NCI-H1092 (cell line): ENCODE measurements at places on chromosomes 1 and 21.

DNA sequence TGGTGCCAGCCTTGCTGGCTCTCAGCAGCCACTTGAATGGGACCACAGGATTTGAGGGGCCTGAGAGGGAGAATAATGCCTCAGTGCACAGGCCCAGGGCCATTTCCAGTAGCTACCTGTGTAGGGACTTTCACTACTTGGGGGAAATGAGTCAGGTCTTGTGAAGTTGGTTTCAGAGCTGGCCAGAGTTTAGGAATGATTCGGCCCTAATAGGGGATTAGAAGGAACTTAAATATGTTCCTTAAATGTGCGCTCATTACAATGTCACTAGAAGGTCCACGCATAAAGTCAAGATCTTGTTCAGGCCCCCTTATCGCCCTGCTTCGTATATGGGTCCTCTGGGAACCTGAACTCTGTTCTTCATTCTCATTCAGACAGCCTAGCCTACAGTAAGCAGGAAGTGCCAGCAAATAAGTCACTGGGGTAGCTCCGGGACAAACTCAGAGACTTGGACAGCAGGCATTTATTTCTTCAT, 5.6 kb upstream of the AKR1A1 start:
- no peak for DNase-seq

DNA sequence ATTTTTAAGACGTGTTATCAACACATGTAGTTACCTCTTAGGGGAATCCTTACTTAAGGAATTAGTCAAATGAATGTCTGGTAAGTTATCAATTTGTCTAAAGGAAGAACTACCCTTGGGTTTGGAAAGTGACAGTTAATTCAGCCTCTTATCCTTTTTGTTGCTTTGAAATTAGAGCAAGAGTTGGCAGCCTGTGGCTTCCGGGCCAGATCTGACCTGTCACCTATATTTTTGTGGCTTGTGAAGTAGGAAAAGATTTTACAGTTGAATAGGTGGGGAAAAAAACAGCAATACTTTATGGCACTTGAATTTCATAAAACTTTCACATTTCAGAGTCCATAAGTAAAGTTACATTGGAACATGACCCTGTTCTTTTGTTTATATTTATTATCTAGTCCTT, 5.5 kb downstream of the MRPS6 start:
- DNase-seq, result no peak

DNA sequence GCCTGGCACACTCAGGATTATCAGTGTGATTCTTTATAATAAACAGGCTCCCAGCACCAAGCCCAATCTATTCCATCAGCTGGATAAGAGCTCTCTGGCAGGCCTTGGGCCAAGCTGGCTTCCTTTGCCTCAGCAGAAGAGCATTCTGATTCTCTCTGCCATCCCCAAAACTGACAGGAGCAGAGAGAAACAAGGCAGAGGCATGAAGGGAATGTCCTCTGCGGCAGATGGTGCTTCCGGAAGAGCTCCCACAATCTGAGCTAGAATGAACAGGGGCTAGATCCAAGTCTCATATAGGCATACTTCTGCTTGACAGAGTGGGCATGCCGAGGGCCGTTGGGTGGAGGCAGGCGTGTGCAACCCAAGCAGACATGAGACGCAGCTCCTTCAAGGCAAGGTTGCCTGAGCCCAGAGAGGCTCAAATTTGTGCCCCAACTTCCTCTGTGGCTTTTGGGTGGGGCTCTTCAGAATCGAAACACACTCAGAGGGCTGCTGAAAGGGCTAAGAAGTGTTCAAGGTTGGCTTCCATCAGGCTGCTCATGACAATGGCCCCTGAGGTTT, 4.0 kb downstream of the CAPN2 start:
- DNase-seq, result no peak

DNA sequence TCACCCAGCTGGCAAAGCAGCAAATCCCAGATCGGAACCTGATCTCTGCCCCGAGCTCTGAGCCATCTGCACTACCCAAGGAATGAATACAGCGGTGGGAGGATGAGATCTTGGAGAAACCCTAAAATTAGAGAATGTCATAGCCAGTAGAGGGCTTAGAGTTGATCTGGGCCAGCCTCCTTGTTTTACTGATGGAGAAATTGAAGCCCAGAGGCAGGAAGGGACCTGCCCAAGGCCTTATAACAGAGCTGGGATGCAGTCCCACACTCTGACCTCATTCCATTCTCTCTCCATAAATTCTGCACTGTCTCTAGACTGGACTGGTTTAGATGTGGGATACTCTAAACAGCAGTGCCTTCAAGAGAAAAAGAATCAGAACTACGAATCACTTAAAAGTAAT, 4.8 kb upstream of the SFN start:
- DNase-seq, result no peak

GRCh38 chr1:167499106-167499505, 19.2 kb downstream of the CD247 start:
- no peak for DNase-seq

GRCh38 chr21:45584786-45585185, 42.5 kb upstream of the SLC19A1 start:
- no peak for DNase-seq

- DNase-seq, result no peak
These were observed 15.9 kb downstream of the PCSK9 start for GRCh38 chr1:55055084-55055882.

- peak; percentile 98 for DNase-seq
These were observed 167.6 kb downstream of the RHOU start for GRCh38 chr1:228902781-228903433.

DNA sequence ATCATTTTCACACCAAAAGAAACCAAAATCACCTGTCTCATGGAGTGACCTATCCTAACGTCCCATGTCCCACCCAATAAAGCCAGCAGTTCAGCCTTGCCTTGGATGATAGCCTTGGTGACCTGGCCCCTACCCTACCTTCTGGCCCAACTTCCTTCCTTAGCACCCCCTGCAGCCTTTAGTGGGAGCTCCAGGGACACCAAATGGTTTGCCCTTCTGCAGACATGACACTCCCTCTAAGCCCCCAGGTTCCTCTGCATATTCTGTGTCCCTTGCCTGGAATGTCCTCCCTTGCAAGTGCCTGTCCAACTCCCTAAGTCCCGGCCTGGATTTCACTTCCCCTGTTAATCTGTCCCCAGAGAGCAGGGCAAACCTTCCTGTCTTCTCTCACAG, 2.2 kb downstream of the SLFNL1 start:
- DNase-seq, result no peak

GRCh38 chr1:98121646-98122045, 200.8 kb upstream of the DPYD start:
- no peak for DNase-seq

GRCh38 chr21:46437096-46437498, 21.6 kb upstream of the DIP2A start:
- DNase-seq, result no peak

DNA sequence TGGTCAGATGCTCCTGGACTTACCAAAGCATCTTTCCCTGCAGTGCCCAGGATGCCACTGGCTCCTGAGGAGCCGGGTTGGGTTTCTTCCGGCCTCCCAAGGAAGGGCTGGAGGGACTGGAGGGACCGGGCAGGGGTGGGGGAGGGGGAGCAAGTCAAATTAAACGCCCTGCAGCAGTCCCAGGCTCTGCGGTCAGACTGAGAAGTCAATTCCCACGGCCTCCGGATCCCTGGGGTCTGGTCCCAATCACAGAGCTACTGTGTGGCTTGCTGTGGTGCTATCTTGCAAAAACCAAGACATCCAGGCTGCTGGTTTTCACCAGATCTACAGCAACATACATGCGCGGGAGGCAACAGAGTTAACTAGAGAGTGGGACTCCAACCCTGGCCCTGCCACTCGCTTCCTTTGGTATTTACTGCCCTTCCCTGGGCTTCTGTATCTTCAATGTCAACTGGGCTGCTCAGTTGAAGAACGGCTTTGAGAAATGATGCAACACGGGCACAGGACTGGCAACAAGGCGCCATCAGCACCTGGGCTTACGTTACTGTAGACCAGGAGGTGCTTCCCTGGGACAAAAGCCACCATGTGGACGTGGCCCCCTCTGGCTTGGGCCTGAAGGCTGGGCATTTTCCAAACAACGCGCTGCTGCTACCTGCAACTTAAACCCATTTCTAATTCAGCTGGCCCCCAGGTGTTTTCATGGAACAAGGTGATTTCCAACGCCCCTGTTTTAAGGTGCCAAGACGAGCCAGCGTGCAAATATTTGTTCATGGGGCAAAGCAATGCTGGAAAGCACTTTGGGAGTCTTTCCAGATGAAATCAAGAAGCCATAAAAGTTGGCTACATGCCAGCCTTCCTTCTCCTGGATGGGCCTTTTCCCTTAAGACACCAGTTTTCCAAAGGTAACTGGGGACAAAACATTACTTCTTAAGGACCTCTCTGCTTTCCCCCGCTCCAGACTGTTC, 11.5 kb downstream of the RCC2 start:
- DNase-seq, result no peak

GRCh38 chr1:70486676-70487458, 75.8 kb downstream of the CTH start:
- no peak for DNase-seq

GRCh38 chr21:37039411-37040075, 33.0 kb downstream of the RIPPLY3 start:
- DNase-seq, result no peak

DNA sequence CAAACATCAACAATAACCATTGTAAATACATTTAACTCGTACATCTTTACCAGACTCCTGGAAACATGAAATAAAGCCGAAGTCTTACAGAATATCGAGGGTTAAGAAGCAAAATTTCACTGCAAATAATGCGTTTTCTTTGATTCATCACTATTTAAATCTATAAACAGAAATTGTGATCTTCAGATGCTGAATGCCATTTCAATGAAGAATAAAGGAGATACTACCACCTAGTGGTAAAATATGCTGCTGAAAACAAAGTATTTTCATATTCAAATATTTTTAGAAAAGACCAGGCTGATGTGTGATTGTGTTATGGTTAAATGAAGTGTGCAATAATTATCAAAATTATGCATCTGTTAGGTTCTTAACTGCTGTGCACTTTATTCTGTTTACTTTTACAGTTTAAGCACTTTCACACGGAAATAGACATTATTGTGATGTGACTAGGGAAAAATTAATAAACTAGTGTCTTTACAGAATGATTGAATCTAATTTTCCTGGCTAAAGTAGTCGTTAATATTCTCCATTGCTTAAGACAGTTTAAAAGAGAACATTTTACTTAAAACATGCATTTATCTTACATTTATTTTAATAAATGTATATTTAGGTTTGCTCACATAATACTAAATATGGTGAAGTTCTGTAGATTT, 1093.1 kb downstream of the MRPL39 start:
- DNase-seq, result peak; percentile 13

DNA sequence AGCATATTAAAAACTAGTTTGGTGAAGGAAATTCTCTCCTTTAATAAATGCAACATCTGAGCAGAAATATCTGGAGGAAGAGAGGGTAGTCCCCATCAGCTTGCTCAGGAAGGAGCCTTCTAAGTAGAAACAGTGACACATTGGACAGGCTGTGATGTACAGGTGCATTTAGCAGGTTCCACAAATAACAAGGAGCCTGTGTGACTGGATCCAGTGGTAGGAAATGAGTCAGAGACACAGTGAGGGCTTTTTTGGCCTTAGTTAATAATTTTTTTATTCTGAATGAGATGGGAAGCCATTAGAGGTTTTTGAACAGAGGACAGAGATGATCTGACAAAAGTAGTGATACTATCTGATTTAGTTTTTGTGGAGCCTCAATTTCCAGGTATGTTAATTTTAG, 738.9 kb upstream of the PTBP2 start:
- DNase-seq, result no peak

GRCh38 chr1:40876891-40877290, 14.7 kb upstream of the CITED4 start:
- DNase-seq, result no peak

GRCh38 chr1:17717594-17718535, 37.3 kb upstream of the ACTL8 start:
- no peak for DNase-seq

- DNase-seq, result no peak
These were observed 5.1 kb upstream of the TMEM222 start for GRCh38 chr1:27316860-27317259.

DNA sequence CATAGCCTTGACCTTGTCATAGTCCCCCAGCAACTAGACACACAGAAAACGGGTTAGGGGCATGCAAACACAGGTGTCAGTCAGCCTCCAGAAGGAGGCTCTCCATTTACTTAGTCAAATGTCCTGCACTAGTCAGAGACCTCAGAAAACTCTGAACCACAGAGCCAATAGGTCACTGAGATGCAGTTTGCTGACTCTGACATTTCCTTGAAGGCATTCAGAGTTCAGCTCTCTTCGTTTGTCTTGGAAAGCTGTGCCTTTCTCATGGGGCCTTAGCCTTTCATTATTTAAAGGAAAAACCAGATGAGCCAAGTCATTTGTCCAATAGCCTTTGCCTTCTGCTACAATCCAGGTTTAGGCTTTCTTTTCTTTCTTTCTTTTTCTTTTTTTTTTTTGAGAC, 3.5 kb downstream of the OLFML2B start:
- no peak for DNase-seq

DNA sequence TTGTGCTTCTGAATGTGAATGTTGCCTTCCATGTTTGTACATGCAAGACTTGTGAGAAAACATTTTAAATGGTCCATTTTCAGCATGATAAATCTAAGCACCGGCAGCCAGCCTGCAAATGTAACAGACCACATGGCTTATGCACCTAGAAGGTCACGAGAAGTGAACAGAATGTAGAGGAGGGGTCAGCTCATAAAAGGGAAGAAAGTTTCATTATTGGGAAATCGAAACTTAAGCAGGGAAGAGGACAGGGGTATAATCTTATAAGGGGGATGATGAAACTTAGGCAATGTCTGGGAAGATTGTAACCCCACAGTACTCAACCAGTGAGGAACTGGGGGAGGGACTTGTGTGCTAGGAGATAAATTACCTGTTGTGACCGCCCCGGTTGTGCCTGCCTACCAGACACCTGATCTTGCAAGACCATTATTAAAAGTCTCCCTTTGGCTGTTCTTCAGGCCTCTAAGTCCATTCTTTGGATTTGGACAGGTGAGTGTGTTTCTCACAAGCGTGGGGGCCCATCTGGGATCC, 37.7 kb upstream of the VN1R5 start:
- no peak for DNase-seq

GRCh38 chr1:26700711-26701110, 4.9 kb downstream of the ARID1A start:
- no peak for DNase-seq

DNA sequence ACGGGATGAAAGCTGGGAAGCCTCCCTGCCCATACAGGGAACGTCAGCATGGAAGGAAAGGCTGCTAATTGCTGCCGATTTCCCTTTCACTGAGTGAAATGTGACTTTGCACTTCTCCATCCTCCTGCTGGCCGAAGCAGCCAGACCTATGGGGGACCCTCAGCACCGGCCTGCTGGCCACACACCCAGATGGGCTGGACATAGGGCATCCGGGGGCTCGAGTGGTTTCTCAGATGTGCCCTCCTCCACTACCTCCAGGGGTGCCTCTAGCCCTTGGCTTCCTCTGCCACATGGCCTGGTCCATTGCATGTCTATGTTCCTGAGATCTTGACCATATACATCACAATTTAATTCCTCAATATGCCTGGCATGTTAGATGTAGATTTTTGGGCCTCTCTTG, 79.7 kb downstream of the LRRN2 start:
- no peak for DNase-seq

DNA sequence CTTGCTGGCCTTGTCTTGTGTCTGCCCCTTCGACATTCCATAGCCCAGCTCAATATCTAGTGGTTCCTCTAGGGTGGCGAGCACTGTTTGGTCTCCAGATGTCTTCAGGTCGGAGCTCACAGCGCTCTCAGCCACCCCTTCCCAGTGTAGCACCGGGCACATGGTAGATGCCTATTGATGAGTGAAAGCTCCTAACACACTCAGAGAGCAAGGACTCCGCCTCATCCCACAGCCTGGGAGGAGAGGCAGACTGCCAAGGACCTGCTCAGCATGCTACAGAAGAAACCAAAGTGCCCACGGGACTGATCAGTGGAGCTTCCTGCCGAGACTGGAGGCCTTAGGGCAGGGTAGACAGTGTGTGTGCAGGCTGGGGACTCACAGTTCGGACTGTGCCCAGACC, 10.9 kb downstream of the PCSK9 start:
- no peak for DNase-seq
